ENCODE measurements at places on chromosomes 1 and 21. TPM values are rescaled to one million over a fixed set of nuclear protein-coding genes. Genes with fewer than 3 reads are reported as not detected.

The OR2L3 gene
- total RNA-seq, result not detected

The FCGR1A gene
- total RNA-seq, result not detected

The SIM2 gene
- total RNA-seq, result not detected

The NTNG1 gene
- 14.7 TPM for total RNA-seq

The TRAF3IP3 gene
- not detected for total RNA-seq

The KIF26B gene
- total RNA-seq, result 7.8 TPM

The SPRR4 gene
- total RNA-seq, result not detected

The LAMC2 gene
- total RNA-seq, result 2.4 TPM

The FAM89A gene
- 6.3 TPM for total RNA-seq

- no peak for DNase-seq
These were observed 144.7 kb downstream of the ZNF281 start for GRCh38 chr1:200265104-200265503.

DNA sequence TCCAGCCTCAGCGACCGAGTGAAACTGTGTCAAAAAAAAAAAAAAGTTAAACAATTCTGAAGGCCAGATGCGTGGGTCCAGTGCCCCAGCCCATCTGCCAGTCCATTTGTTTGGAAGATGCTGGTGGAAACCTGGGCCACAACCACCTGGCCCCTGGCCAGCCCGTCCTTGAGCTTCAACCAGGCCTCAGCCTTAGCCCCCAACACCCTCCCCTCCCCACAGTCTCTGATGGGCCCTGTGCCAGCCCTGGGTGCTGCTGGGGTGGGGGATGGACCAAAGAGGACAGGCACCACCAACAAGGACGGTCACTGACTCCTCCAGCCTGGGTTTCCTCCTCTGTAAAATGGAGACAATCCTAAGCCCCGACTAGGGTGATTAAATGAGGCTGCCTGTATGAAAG lies 19.6 kb upstream of the PLEKHG5 start:
- DNase-seq, result no peak

GRCh38 chr1:82395440-82395839 lies 594.7 kb downstream of the ADGRL2 start:
- DNase-seq, result no peak

GRCh38 chr1:17462669-17463068 lies 23.2 kb upstream of the RCC2 start:
- DNase-seq, result no peak

GRCh38 chr1:37149296-37149695 lies 115.0 kb upstream of the GRIK3 start:
- DNase-seq, result no peak

DNA sequence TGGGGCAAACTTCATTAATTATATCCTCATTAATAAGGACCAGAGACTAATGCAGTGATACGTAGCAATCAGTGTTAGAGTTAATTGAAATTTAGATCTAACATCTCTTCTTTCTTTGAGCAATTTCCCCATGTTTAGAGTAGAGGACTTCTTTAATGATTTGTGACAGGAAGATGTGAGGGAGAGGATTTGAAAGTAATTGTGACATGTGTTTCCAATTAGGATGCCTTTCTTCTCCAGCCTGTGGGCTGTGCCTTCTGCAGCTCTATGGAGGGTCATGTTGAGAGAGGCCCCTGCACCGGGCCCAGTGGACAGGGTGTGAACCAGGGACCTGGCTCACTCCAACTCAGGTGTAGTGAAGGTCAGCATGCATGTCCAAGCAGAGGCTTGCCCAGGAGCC lies 103.0 kb downstream of the GREM2 start:
- peak; percentile 38 for DNase-seq

DNA sequence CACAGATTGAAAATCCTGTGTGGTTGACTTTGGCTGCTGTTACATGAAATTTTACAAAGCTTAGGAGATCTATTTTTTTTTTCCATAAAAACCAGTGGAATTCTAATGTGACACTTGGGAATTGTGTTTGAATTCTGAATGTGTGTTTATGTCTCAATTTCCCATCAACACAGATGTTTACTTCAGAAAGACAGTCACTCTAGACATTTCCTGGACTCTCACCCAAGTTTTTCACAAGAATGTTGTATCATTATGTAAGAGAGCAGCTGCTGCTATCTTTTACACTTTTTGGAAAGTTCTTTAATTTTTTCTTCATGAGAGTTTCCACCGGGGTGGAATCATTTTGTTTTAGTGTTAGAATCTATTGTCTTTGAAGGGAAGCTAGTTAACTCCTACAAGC lies 210.1 kb downstream of the GIPC2 start:
- no peak for DNase-seq

- no peak for DNase-seq
These were observed 673.4 kb upstream of the ADGRL4 start for GRCh38 chr1:79679916-79680315.

GRCh38 chr1:61605607-61606321 lies 119.2 kb downstream of the TM2D1 start:
- peak; percentile 87 for DNase-seq

DNA sequence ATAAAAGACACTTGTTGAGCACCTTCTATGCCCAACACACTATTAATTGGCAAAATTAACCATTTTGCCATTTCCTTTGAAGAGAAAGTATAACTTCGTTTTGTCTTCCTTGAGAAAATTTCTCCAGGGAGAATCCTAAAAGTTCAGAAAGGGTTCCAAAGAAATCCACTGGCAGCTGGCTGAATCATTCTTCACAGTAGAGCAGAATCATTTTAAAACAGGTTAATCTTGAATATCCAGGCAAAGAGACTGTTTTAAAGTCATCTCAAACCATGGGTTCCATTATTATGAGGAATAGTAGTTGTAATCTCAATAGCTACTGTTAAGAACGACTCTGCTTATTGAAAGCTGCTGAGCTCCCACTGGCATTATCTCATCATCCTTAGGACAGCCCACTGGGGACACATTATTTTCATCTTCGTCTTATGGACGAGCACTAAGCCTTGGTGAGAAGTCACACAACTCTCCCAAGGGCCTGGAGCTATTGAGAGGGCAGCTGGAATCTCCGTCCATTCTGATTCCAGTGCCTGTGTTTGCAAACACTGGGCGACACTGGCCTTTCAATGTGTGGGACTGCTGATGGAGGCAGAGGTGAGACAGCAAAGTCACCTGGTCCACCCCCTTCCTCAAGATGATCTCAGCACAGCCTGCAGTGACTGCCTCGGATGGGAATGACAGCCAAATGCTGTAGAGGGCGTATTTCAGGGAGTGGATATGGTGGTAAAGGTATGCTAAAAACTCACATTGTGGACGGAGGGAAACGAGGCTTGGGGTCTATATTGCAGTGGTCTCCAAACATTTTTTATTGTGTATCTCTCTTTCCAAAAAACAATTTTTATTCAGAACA lies 15.3 kb upstream of the PGBD5 start:
- DNase-seq, result no peak

- DNase-seq, result no peak
These were observed 210.3 kb downstream of the PTPRC start for GRCh38 chr1:198849093-198849492.

- no peak for DNase-seq
These were observed 7.4 kb upstream of the CAMTA1 start for GRCh38 chr1:6777813-6778212.

DNA sequence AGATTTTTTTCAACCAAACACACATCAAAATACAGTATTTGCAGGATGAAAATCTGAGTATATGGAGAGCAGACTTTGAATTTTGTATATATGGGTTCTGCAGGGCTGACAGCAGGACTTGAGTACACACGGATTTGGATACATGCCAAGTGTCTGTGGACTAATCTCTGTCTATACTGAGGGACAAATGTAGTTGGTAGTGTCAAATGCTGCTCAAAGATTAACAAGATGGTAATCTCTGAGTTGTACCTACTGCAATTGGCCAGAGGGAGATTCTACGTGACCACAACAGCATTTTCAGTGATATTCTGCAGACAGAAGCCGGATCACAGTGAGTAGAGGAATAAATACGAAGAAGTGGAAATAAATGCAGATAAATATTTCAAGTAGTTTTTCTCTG lies 43.4 kb downstream of the SHCBP1L start:
- no peak for DNase-seq

DNA sequence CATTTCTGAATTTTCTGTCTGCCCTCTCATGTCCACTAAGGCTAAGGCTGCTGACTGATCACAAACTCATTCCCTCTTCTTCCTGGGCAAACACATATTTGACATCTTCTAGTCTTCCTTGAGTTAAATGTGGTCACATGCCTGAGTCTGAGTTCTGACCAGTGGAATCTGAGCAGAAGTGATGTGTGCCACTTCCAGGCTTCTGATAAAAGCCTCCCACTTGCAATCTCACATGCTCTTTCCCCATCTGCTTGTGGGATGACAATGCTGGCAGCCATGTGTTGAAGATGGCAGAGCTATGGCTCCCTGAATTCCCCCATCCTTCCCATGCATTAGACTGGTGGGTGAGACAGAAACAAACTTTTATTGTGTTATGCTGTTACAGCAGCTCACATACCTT lies 149.9 kb upstream of the ZNF648 start:
- no peak for DNase-seq

- peak; percentile 20 for DNase-seq
These were observed 26.2 kb downstream of the UBASH3A start for GRCh38 chr21:42429856-42430255.

DNA sequence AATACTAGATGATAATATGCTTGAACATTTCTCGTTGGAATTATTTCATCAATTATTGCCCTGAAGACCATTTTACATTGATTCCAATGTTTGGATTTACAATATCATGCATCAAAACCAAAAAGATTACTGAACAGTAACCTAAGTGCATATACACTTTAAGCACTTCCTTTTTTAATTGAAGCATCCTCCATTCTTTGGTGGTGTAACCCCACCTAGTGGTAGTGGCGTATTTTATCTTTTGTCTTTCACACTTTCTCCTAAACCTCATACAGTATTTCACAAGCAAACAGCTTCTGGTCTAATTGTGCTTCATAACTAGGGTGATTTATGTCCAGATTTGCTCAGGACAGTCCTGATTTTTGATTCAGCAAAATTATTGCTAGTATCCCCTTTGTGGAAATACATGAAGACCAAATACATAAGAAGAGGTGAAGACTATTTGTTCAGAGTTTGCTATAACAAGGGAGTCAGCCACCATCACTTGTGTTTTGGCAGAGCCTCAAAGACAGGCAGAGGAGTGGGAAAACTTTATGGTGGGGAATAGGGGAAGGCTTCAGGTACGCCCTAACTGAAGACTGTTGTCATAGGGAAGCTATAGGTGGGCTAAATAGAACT lies 3.4 kb upstream of the NVL start:
- peak; percentile 72 for DNase-seq

DNA sequence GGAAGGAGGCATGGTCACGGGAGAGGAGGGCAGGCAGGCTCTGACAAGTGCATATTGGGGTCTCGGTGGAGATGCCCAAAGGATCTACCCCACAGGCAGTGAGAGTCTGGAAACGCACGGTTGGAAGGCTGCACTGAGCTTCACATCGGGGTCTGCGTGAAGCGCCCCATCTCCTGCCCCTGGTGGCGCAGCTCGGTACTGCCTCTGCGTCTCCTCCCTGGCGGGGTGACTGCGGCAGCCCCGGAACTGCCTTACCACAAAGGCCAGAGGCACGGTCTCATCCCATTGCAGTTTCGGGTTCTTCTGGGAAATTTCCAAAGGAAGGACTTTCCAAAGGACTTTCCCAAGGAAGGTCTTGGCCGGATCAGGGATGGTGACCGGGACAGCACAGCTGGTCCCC lies 69.2 kb upstream of the AJAP1 start:
- DNase-seq, result no peak

- DNase-seq, result peak; percentile 39
These were observed 290.2 kb downstream of the HLX start for GRCh38 chr1:221169447-221169889.

- DNase-seq, result peak; percentile 46
These were observed 45.3 kb downstream of the LRIG2 start for GRCh38 chr1:113118266-113118665.

DNA sequence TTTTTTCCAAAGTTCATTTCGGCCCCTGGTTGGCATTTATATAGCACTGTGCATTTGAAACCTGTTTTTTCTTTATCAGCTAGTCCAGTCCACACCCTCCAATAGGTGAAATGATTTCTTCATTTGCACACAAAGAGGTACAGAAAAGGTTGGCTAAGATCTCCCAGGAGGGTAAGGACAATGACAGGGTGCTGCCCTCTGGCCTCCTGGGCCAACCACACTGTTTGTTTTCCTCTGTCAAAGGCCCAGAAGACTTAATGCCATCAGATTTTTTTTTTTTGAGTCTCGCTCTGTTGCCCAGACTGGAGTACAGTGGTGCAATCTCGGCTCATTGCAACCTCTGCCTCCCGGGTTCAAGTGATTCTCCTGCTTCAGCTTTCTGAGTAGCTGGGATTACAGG lies 70.1 kb upstream of the EFHD2 start:
- DNase-seq, result no peak

- no peak for DNase-seq
These were observed 9.3 kb downstream of the PSMG1 start for GRCh38 chr21:39173716-39174680.

- DNase-seq, result no peak
These were observed 1154.6 kb downstream of the BRINP3 start for GRCh38 chr1:189323091-189323490.

DNA sequence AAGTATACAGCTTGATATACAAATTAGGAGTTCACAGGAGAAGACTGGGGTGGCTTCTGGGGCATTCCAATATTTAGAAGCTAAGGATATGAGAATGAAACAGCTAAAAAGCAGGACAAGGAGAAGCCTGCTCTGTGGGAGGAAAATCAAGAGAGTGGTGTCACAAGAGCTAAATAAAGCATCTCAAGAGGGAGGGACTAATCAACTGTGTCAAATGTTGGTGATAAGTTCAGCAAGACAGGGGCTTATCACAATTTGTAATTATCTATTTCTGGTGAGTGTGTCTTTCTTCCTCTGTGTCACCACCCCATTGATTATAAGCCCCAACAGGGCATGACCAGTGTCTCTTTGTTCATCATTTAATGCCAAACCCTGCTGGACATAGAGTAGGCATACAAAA lies 295.8 kb upstream of the DUSP10 start:
- no peak for DNase-seq

- DNase-seq, result no peak
These were observed 85.3 kb upstream of the USP25 start for GRCh38 chr21:15644489-15644888.

GRCh38 chr1:12087797-12088314 lies 24.8 kb downstream of the TNFRSF8 start:
- DNase-seq, result no peak

- no peak for DNase-seq
These were observed 402.8 kb downstream of the PCP4 start for GRCh38 chr21:40270047-40270446.

DNA sequence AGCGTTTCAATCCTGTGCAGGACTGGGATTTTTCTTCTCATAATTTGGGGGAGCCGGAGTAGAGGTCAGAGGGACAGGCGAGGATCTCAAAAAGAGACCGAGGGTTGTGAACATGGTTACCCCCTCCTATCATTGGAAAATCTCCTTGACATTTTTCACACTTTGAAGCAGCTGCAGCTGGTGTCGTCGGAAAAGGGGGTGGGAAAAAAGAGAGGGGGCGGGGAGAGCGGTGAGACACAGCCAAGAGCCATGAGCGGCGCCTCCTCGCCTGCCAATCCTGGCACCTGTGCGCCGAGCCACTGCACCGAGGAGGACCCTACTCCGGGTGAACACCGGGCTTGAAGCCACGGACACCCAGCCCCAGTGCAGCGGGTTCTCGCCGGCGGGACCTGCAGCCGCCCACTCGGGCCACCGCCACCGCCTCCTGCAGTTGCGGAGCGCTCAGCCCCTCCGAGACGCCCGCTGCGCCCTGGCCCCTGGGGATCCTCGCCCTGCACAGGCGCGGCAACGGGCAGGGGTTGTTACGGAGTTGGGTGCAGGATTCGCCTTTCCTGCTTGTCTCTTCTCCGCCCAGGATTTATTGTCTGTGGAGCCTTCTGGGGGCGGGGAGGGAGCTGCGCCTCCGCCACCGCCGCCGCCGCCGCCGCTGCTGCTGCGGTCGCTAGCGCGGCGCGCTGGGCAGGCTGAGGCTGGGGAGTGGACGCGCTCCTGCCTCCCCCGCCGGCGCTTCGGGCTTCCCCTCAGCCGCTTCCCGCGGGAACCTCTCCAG lies at the start of gene LRRC7:
Gene LRRC7, plus strand, starts transcription at position 271 of the 769 bp plus-strand sequence. CDS start 718 bp downstream, outside the sequence.
- peak; percentile 31 for DNase-seq

Measured in GM23248 (cell line).